HT1080 (cell line): ENCODE measurements at places on chromosomes 6 and 20. TPM values are rescaled to one million over a fixed set of nuclear protein-coding genes. Genes with fewer than 3 reads are reported as not detected.

The CGAS gene
- total RNA-seq, result 1.4 and 2.3 TPM in 2 replicates

The GABRR1 gene
- total RNA-seq, result not detected in 2 replicates

The SNX3 gene
- total RNA-seq, result 122 and 149 TPM in 2 replicates

The RBM24 gene
- 0.13 and 0.77 TPM in 2 replicates for total RNA-seq

The SPINT4 gene
- total RNA-seq, result not detected in 2 replicates

The CRISP2 gene
- total RNA-seq, result not detected in 2 replicates

The NKAIN4 gene
- total RNA-seq, result not detected in 2 replicates
